ENCODE measurements at places on chromosomes 7 and 10.

- no peak for DNase-seq
Observed at GRCh38 chr7:37344886-37345579, 103.6 kb downstream of the ELMO1 start.

- peak; percentile 45 for DNase-seq
Observed at GRCh38 chr10:129935867-129936152, 28.3 kb downstream of the EBF3 start.

- no peak for DNase-seq
Observed at GRCh38 chr7:52100-52499, 140.3 kb upstream of the FAM20C start.

- DNase-seq = no peak
Observed at GRCh38 chr10:50477287-50478203, 146.2 kb downstream of the SGMS1 start.

DNA sequence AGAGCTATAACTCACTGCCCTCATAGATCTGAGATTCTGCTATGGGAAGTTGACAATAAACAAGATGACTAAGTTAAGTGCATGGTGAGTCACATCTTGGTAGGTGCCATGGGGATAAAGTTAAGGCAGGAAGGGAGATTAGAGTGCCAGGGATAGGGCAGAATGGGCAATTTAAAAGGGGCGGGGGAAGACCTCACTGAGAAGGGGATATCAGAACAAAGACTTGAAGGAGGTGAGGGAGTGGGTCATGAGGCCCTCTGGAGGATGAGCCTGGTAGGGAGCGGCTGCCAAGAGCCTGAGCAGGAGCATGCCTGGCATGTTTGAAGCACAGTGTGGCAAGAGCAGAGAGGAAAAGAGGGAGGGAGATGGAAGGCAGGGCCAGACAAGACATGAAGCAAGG lies 34.8 kb upstream of the INMT start:
- DNase-seq = no peak

DNA sequence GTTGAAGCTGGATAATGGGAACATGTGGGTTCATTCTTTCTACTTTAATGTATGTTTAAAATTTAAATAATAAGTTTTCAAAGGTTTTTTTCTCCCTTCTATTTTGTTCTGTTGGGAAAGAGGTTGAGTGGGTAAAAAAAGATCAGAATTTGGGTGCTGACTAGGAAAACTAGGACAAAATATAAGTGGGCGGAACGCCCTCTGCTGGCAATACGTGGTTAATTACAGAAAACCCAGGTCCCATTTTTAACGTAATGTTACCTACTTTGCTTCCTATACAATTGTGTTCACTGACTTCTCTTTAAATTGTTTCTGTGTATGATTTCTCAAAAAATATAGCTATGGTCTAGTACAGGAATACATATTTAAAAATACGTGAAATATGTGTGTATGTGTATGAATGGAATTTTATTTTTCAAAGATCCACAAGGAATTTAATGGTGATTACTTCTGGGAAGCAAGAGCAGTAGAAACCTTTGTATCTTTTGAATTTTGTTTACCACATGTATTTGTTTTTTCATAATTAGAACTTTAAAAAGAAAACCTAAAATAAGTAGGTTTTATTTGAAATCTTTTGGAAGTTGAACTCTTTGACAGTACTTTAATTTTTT lies 8.7 kb downstream of the ECD start:
- DNase-seq = peak; percentile 9

DNA sequence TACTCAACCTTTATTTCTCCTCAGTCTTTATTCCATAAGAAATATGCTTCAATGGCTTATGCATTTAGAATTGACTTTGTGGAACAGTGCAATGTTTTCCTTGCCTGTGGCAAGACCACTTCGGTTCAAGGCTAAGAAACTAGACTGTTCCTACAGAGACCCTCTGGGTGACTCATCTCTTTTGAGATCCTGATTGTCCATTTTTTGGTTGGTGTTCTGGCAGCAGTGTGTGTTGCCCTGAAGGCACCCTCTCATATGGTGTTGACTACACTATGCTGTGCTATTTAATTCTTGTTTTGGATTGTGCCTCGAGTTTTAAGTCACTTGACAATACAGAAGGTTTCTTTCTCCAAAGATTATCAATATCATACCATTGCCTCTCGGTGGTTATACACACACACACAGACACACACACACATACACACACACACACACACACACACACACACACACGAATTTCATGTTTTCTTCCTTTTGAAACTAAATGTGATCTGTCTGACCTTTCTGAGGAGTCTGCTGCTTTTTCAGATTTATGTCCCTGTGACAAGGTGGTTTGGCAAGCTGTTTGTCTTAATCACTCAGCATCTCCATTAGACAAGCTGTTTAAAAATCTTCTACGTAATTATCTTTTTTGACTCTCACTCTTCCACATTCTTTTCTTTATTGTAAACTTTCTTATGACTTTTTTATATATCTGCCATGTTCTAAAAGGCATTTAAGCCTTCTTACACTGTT lies 187.2 kb downstream of the VTI1A start:
- DNase-seq = no peak

DNA sequence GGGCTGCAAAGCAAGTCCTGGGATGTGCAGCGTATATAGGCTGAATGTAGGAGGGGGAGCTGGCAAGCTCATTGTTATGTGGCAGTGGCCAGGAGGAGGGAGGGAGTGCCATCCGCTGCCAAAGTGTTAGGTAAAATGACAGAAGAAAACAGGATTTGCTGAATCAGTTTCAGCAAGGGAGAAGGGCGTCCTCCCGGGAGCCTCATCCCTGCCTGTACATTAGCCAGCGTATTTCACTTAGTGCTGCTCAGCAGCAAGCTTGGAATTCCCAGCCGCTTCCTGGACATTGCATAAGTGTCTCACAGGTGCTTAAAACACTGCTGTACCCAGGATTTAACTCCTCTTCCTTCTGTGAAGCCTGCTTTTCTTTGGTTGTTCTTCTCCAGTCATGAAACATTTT lies 2.5 kb downstream of the NIPSNAP2 start:
- DNase-seq = no peak

- no peak for DNase-seq
Observed at GRCh38 chr10:130967784-130968183, 343.7 kb downstream of the TCERG1L start.

GRCh38 chr7:133300088-133300487 lies 47.2 kb downstream of the EXOC4 start:
- no peak for DNase-seq

GRCh38 chr7:94378356-94378755 lies 16.3 kb upstream of the COL1A2 start:
- DNase-seq = no peak

- no peak for DNase-seq
Observed at GRCh38 chr10:69718951-69719350, 82.8 kb upstream of the COL13A1 start.

GRCh38 chr7:30322271-30323005 lies 38.0 kb downstream of the ZNRF2 start:
- DNase-seq = no peak

DNA sequence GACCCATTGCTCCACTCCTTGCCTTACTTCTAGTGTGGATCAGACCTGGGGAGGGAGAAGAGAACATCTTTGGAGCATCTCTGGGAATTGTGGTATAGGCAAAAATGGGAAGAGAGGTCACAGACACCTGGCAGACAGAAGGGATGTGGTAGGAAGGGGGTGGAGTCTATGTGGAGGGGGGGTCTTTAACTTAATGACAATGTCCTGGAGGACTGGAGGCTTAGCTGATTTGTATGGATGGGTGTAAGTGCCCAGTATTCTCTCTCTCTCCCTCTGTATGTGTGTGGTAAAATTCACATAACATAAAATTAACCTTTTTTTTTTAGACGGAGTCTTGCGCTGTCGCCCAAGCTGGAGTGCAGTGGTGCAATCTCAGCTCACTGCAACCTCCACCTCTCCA lies 3.1 kb upstream of the LDB1 start:
- no peak for DNase-seq

DNA sequence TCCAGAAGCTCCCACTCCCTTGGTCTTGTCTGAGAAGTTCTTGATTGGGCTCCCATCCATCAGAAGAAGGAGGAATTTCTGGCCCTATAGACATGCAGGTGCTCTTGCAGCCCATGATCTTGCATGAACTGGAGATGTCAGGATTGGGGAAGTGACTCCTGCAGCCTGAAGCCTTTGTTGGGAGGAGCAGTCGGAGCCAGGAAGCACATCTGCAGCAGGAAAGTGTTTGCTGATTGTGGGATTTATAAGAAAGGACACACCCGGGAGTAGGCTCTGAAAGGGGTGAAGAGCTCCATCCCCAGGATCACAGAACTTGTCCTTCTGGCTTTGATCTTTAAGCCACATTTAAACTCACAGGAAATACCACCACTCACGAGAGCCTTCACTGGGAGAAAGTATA lies 185.2 kb downstream of the DYNC1I1 start:
- no peak for DNase-seq

DNA sequence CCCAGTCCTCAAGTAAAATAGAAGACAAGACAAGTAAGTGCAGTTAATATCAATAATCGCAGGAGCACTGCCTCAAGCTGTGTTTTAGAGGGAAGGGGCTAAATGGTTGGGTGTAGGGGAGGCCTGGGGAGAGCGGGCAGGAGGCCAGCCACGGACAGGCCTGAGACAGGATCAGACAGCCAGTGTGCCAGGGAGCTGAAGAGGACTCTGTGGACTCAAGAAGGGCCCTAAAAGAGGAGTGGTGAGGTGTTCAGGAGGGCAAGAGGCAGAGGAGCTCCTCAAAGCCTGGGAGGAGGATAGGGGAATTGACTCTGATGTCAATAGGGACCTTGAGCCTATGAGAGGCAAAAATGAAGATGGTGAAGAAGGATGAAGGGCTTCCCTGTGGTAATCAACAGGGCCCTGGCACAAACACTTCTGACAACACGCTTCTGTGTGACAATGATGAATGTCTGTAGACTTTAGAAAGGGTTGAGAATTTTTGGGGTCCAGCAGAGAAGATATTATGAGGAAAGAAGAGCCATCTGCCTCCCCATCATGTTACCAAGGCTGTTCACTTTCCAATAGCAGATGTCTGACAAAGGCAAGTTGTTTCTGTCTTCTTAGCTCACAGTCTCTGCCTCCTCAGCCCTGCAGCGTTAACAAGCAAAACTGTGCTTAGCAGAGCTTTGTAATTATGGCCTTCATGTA lies 2.4 kb upstream of the PTPRE start:
- no peak for DNase-seq

DNA sequence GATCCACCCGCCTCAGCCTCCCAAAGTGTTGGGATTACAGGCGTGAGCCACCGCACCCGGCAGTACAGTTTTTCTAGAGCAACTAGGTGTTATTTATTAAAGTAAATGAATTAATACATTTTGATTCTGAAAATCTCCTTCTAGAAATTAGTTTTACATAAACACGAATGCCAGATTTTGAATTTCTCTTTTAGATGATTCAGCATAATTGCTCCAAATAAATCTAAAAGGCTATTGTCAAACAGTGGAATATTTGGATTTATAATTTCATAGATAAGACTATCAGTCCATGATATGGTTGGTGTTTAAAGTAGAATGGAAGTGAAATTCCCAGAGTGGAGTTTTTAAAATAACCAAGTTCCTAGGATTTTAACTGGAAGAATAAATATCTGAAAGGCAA lies 1.5 kb upstream of the PHF14 start:
- DNase-seq = no peak

- DNase-seq = no peak
Observed at GRCh38 chr7:1114088-1114487, 26.2 kb downstream of the GPER1 start.

DNA sequence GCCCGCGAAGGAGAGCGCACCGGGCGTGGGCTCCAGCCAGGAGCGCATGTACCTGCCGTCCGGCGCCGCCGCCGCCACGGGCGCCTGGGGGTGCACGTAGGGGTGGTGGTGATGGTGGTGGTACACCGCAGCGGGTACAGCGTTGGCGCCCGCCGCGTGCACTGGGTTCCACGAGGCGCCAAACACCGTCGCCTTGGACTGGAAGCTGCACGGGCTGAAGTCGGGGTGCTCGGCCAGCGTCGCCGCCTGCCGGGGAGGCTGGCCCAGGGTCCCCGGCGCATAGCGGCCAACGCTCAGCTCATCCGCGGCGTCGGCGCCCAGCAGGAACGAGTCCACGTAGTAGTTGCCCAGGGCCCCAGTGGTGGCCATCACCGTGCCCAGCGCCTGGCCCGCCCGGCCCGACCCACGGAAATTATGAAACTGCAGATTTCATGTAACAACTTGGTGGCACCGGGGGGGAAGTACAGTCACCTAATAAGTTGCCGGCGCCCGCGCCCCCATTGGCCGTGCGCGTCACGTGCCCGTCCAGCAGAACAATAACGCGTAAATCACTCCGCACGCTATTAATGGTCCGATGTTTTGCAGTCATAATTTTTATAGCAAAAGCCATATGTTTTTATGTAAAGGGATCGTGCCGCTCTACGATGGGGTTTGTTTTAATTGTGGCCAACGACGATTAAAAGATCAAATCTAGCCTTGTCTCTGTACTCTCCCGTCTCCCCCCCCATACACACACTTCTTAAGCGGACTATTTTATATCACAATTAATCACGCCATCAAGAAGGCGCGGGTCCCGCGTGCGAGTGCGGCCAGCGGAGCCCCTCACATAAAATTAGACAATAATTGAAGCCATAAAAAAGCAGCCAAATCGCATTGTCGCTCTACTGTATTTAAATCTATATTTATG lies at the start of gene HOXA9:
Gene HOXA9, minus strand, starts transcription at position 449 of the 907 bp plus-strand sequence. Its CDS starts 80 bp downstream, at position 369.
- DNase-seq = no peak

DNA sequence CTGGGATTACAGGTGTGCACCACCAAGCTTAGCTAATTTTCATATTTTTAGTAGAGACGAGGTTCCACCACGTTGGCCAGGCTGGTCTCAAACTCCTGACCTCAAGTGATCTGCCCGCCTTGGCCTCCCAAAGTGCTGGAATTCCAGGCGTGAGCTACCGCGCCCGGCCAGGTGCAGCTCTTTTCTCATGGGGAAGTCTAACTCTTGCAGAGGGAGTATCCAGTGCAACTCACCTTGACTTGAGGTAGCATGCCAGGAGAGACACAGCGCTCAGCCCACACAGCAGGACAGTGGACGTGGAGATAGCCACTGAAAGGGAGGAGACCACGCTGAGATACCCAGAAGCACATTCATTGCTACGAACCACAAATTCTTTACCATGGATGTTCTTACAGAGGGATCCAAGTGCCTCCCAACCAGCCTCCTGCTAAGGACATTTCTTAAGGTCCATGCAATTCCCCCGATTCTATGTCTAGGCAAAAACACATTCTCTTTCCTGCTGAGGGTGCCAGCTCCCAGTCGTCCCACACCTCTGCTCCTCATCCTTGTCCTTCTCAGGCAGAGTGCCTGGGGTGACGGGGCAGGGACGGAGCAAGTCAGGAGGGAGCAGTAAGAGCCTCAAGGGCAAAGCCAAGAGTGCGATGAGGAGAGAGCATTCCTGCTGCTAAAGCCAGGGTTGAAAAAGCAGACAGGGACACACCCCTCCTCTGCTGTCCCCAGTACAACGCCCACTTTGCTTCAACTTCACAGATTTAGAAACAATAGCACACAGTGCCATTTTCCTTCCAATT lies 21.0 kb downstream of the IL15RA start:
- no peak for DNase-seq

- DNase-seq = no peak
Observed at GRCh38 chr7:20264623-20265022, 47.4 kb upstream of the MACC1 start.

- no peak for DNase-seq
Observed at GRCh38 chr7:44757311-44757710, 8.7 kb downstream of the ZMIZ2 start.

- DNase-seq = no peak
Observed at GRCh38 chr10:45456822-45457221, 82.8 kb downstream of the ALOX5 start.

- DNase-seq = no peak
Observed at GRCh38 chr7:30933124-30933974, 21.7 kb downstream of the AQP1 start.

Measured in NCI-H1436 treated with DMSO at 0.1 percent for 48 hours (cell line).